ENCODE measurements at places on chromosomes 2 and 18. TPM values are rescaled to one million over a fixed set of nuclear protein-coding genes. Genes with fewer than 3 reads are reported as not detected.

The RGPD3 gene
- total RNA-seq = 0.13 TPM

The CRYBA2 gene
- not detected for total RNA-seq

The NRP2 gene
- 9.0 TPM for total RNA-seq

The ST8SIA3 gene
- not detected for total RNA-seq

The AQP4 gene
- total RNA-seq = not detected

The C1QL2 gene
- total RNA-seq = not detected

The LHCGR gene
- not detected for total RNA-seq

The ST8SIA5 gene
- 0.13 TPM for total RNA-seq

Measured in GM23248 (cell line).